ENCODE measurements at places on chromosomes 16 and 17.

DNA sequence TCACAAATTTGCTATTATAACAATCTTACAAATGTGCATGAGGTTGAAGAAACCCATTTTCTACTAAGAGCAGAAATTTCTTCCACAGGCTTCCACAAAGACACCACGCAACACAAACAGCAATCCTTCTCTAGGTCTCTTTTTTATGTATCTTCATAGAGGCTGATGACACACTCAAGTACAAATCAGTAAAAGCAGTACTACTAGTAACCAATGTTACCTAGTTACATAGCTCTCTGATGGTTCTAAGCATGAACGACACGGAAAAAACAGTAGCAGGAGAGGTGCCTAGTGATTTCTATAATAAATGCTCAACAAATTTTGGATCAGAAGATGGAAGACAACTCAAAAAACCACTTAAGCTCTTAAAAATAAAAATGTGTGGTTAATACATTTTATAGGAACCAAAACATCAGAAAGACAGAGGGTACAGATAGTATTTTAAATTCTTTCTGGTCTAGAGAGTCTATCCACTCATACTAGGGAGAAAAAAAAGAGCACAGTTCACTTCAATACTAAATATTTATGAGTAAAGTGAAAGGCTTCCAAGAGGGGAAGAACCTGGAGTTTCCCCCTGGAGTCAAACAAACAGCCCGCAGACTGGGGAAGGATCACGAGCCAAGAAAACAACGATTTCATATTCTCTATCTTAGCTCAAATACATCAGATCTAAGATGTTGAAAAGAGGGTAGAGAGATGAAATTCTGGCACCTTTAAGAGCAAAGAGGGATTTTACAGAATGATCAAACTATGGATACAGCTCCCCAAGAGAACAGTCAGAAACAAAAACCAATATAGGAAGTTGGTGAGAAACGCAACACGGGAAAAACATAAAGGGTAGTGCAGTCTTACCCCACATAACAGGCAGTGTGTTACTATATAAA is 40.2 kb downstream of the SMG6 start:
- no peak for DNase-seq

DNA sequence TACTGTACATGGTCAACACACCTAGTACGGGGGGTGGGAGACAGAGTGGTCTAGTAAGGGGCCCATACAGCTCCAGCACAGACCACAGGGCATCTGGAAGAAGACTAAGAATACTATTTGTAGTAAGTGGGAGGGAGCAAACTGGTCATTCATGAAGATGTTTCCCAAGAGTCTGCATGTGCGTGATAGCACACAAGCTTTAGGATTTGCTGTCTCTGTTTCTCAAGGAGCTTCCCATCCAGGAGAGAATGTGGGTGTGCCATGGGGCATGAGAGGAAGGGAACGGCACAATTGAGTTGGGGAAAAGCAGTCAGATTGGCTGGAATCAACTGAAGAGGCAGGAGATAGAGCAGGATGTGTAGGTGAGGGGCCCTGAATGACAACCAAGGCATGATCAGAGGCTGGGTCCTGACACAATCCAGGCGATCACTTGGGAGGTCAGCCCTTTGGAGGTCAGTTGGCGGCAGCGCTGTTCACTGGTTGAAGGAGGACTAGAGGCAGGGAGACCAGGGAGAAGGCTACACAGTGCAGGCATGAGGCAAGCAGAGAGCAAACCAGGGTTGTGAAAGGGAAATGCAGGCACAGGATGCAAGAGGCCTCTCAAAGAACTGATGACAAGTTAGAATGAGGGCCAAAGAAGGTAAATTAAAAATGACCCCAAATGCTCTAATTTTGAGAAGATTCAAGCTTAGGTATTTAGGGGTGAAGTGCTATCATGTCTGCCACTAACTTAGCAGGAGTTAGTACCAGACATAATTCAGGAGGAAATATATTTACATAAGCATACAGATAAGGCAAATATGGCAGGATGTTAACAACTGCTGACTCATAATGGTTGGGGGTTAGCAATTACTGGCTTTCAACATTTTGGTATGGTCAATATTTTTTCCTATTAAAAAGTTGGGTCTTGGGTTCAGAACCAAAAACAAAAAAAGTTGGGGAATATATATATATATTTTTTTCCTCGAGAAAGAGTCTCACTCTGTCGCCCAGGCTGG is 10.3 kb downstream of the UBE2O start:
- no peak for DNase-seq

DNA sequence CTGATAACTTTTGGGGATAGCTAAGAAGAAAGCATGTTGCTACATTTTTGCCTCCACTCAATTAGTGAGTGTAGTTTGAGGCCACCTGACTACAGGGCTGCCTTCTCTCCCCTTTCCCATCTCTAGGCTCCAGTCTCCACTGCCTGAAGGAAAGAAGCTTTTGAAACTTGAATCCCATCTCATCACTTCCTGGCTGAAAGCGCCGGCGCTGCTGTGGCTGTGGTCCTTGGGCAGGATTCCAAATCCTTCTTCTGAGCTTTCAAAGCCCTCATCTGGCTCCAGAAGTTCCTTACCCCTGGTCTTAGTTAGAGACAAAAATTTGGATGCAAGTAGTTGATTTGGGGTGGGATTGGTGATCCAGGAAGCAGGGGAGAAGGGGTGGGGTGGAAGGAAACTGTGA is 119.4 kb downstream of the FOXL1 start:
- DNase-seq = no peak

GRCh38 chr16:80459331-80459777 is 81.4 kb upstream of the DYNLRB2 start:
- no peak for DNase-seq
